ENCODE measurements at places on chromosomes 5 and 9. TPM values are rescaled to one million over a fixed set of nuclear protein-coding genes. Genes with fewer than 3 reads are reported as not detected.

DNA sequence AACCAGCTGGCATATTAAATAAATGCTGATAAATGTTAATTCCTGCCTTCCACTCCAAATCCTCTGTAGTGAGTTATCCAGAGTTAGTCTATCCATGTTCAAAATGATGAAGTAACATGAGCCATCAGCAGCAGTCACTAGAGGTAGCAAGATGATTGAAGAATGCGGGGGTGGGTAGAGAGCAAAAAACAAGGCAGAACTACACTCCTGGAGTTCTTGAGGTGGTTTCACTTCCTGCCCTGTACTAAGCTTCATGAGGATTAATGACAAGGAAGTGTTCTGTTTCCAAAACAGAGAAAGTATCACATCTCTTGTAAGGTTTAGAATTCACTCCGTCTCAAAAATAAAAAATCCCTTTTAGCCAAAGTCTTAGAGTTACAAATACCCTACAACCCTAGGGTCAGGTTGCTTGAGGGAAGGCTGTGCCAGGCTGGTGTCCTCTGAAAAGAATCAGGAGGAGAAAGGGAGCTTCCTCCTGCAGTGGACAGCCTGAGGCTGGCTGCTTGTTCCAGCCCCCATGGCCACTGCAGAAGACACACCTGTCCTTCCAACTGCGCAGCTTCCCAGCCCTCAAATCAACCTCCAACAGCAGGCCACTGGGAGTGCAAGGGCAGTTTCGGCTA lies 180.2 kb downstream of the DENND1A start:
- DNase-seq: no peak

Gene CARD6
- 19.5 TPM for total RNA-seq

- DNase-seq: no peak
Observed at GRCh38 chr9:79433703-79434102, 138.1 kb upstream of the TLE4 start.

GRCh38 chr5:39760385-39761198 lies 335.8 kb upstream of the DAB2 start:
- peak; percentile 58 for DNase-seq
